ENCODE measurements at places on chromosomes 13 and 19. TPM values are rescaled to one million over a fixed set of nuclear protein-coding genes. Genes with fewer than 3 reads are reported as not detected.

GRCh38 chr13:106455777-106456176 is 79.7 kb downstream of the EFNB2 start:
- no peak for DNase-seq

BST2 gene
- total RNA-seq = 197 TPM

IRGC gene
- total RNA-seq = not detected

CYSLTR2 gene
- total RNA-seq = 5.3 TPM

DNA sequence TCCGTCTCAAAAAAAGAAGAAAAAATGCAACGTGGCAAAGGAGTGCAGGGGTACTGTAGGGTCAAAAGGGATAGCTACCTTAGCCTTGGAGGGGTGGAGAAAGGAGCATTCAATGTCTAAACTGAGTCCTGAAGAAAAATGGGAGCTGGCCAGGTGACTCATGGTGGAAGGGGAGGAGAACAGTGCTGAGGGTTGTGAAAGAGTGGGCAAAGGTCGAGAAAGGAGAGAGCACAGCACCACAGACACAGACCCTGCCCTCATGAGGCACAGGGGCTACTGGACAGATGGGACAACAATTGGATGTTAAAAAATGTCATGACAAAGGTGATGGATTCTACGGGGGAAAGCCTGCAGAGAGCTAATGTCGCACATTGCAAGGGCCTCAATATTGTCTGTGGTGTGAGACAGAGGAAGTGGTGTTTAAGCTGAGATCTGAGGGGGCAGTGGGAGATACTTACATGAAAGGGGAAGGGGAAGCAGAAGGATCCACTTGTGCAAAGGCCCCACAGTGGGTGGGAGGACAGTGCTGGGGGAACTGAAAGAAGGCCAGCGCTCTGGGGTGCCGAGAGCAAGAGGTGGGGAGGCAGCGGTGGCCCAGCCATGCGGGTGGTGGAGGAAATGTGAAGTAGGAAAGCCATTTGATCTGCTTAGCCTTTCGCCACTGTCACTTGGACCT is 42.9 kb upstream of the URAD start:
- no peak for DNase-seq

DNA sequence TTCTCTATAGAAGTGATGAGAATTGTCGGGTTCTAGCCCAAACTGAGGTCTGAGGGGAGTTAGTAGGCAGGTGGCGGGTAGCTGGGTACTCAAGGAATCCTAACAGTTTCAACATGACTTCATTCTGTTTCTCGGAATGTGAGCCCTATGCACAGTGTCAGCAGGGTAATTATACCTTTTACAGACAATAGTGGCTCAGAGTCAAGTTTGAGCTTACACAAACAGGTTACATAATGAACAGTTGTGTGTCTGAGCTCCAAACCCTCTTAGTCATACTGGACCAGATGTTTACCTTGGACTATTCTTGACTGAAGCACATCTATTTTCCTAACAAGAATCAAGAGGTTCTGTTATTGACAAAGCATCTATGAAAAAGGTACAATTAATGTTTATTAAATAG is 1066.7 kb upstream of the PCDH20 start:
- no peak for DNase-seq

- peak; percentile 56 for DNase-seq
Measured at GRCh38 chr13:25300861-25301346, 521 bp upstream of the NUP58 start.

ZNF443 gene
- total RNA-seq = 6.9 TPM

- DNase-seq = peak; percentile 48
Measured at GRCh38 chr19:17394891-17395415, 957 bp upstream of the CCDC194 start.

Data from activated naive CD8-positive, alpha-beta T cell treated with anti-CD3 and anti-CD28 coated beads, Interleukin-2, amount 10 ng/mL, durations not matched to agents 7 days and 5 days (primary cell).